ENCODE measurements at places on chromosomes 5 and 9.

DNA sequence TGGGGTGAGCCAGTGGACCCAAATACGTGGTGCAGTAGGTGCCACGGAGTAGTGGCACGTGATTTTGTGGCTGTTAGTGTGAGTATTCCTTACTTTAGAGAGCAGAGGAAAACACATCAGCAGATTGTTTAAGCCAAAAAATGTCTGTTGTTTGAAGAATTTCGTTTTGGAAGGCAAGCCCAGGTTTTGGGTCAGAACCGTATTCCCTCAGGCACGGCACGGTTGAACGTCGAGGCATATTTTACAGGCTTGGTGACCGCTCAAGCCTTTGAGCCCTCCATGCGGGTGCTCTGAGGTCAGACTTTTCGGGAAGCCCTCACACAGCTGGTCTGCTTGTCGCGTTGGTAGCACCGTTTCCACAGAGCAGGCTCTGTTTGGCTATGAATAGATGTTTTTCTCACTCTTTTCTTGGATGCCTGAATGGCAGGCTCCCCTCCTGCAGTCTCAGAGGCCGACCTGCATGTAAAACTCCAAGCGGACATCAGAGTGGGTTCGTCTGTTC lies 27.2 kb downstream of the NEK6 start:
- no peak for DNase-seq

- no peak for DNase-seq
These were observed 192.9 kb downstream of the RAB3C start for GRCh38 chr5:58775701-58776262.

DNA sequence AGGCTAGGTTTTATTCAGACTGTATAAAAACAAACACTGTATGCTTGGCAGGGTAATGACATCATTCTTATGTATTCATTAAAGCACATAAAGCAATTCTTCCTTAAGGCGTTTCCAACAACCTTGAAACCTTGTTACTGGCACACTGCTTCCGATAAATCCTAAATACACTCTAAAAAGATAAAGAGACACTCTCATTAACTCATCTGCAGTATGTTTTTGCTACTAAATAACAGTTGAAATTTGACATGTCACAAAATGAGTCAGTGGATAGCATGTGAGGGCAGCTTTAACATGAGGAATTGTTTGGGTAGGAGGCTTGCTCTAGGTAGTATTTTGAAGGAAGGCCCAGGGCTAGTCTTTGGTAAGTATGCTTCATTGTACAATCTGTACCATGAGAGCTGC lies 13.7 kb downstream of the YIPF5 start:
- no peak for DNase-seq

- no peak for DNase-seq
These were observed 814.2 kb upstream of the ZNF608 start for GRCh38 chr5:125560476-125561225.

GRCh38 chr9:86541014-86541570 lies 186.9 kb upstream of the TUT7 start:
- DNase-seq: no peak

- no peak for DNase-seq
These were observed 36.2 kb downstream of the SPOCK1 start for GRCh38 chr5:137462816-137463520.

GRCh38 chr5:146394486-146394885 lies 52.6 kb upstream of the TCERG1 start:
- no peak for DNase-seq

DNA sequence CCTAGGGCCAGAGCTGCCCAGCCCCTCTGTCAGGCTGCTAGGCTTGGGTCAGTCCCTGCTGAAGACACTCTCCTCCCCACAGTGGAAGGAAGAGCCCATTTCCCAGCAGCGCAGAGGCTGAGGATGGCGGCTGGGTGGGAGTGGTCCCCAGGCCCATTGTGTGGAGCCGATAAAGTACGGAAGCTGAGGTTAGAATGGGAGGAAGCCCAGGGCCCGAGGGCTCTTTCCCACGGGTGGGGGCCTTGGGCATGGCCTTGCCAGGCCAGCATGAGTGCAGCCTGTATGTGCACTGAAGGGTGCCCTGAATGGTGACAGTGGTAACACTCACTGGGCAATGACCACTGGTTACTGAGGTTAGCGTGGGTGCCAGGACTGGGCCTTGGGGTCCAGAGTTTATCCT lies 125.9 kb downstream of the RGS3 start:
- DNase-seq: no peak

DNA sequence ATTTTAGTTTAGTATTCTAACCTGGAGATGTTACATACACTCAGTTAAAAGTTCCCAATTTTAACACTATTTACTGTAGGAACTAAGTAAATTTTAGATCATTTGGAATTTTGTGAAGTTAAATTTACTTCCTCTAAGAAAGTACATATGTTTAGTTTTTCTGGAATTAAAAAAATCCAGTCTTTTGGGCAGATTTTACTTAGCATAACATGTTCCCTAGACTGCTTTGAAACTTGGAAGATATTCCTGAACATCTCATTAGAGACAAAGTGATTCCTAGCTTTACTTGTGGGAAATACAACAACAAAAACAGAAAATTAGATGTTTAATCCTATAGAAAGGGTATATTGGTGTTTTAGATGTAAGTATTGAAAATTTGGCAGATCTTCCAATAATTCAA lies 930.0 kb upstream of the PTPRD start:
- DNase-seq: no peak

- no peak for DNase-seq
These were observed 65.9 kb upstream of the EFNA5 start for GRCh38 chr5:107736638-107737037.

DNA sequence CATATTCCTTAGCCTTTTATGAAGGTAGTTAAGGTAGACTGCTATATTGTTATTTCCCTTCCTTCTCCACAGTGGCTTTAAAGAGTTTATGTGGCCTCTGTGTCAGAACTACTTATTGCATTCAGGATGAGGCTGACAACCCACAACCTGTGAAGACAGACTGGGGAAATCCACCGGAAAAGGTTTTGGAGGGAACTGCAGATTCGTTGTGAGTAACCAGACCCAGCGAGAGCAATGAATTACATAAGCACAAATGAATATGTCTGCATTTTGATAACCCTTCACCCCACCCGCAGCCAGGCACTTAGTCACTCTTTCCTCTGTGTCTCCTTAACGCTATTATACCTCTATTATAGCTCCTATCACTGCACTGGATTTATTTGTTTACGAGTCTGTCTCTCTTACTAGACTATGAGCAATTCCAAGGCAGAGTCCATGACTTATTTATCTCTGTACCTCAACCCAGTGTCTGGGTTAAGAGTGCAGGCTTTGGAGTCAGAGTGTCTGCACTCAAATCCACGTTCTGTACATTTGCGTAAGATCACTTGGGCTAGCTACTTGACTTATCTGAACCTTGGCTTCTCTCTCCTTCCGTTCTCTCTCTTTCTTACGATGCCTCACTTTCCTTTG lies 19.2 kb downstream of the KCTD16 start:
- peak; percentile 97 for DNase-seq

DNA sequence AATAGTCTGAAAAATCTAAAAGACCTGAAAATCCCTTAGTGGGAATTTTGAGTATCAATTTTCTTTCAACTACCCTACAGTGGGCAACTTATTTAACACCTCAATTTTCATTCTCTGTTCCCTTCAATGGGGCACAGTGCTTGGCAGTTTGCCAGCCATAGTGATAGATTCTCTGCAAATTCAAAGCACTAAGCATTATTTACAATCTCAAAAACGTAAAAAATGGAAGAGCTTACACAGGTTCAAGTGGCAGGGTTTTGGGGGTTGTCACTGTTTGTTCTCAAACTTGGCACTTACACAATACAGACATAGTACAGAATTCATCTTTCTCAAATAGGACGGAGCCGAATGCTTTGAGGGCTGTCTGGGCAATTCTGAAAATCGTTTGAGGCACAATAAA lies 515.0 kb downstream of the EFNA5 start:
- DNase-seq: no peak

- no peak for DNase-seq
These were observed at the start of gene OR2S2 for GRCh38 chr9:35958104-35958837. Gene OR2S2 (minus strand): TSS chr9:35958154. CDS start chr9:35958098, 56 bp downstream.

- no peak for DNase-seq
These were observed 117.8 kb downstream of the CCDC192 start for GRCh38 chr5:127820910-127821553.

DNA sequence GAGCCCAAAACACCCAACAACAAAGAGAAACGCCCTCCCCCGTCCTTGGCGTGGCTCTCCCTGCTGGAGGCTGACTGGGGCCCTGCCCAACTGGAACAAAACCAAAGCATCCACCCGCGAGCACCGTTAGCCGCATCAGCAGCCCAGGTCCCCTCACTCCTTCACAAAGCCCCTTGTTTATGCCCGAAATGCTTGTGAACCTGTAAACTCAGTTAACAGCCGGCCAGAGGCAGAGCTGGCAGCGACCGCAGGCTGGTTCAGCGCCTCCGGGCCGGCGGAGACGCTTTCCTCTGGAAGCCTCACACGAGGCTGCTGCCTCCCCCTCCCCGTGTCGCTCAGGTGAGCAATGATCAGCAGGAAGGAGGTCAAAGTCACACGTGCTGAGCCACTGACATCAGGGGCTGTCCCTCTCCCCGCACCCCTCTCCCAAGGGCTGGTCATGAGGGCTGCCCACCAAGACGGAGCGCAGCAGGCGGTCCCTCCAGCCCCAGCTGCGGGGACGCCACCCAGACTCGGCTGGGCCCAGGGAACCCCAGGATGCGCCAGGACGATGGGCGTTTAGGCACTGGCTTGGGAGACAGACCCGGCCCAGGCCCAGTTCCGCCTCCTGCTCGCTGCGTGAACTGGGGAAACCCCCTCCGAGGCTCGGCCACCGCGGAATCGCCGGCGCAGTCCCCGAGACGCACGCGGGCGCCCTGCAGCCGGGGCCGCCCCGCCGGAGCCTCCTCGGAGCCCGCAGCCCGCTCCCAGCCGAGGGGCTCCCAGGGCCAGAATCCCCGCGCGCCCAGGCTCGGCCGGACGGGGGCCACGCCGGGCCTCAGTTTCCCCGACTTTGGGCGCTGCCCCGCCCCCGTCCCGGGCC lies 563 bp downstream of the SNAPC4 start:
- DNase-seq: peak; percentile 18

DNA sequence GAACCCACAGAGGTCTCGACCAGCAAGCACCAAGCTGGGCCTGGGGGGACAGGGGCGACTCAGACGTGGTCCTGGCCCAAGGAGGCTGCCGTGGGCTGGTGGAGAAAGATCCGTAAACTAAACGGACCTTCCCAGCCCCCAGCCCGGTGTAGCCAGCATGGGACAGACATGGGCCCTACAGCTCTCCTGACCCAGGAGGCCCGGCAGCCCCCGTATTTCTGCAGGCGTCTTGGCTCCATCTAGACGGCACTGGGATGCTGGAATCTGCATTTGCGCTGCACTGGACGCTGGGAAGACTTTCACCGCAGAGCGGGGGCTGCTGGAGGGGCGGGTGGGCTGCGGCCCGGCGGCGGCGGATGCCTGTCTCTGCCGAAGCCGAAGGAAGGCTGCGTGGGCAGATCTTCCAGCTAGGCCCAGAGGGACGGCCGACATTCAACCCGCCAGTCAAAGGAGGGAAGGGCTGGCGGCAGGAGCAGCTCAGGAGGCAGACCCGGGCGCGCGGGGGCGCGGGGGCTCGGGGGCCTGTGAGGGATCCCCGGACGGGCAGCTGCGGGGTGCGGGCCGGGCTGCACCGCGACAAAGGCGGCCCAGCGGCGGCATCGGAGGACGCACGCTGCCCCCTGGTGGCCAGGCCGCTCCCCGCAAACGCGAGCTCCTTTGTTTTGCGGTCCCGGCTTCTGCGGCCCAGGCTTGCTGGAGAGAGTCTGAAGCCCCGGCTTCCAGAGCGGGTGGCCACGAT lies 266.2 kb downstream of the NSG2 start:
- DNase-seq: peak; percentile 65

DNA sequence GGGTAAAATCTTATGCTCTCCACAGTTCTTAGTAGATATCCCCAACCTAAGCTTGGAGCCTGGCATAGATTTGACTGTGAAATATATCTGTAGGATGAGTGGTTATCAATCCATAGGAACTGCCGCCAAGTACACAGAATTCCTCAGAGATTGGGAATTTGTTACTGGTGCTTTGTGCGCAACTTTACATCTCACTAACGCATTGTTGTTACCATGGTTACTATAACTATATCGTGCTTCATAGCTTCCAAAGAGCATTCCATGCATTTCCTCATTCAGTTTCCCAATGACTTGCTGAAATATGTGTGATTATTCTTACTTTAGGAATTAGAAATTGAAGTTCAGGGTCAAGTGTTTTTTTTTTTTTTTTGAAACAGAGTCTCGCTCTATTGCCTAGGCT lies 9.5 kb upstream of the GGTA1 start:
- DNase-seq: no peak

GRCh38 chr9:137311171-137311985 lies 9.3 kb upstream of the NRARP start:
- no peak for DNase-seq

- DNase-seq: no peak
These were observed 135.2 kb downstream of the COL23A1 start for GRCh38 chr5:178454821-178455479.

GRCh38 chr5:13708906-13709305 lies 235.6 kb downstream of the DNAH5 start:
- DNase-seq: no peak

DNA sequence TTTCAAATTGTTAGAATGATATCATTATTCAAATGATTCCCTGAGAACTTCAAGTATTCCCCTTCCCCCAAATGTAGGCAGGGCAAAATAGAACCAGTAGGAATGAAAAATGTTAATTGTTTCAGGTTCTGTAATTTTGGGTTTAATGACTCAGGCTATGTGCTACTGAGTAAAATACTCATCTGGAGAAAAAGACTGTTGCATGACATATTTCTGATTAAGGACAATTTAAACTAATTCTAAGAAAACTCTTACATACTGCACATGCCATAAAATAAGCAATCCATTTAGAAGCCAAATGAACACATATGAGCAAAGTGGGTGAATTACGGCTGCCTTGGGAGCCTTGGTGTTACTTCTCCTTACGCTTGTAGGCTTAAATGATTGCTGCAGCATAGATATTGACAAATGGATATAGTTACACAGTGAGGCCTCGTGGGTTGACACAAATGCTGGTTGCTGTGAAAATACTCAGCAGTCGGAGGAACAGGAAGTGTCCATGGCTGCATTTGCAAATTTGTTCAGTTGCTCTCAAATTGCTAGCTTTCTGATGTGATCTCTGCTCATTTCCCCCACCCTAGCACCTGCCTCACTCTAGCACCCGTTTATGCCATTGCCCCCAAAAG lies 174.9 kb upstream of the DMAC1 start:
- no peak for DNase-seq

DNA sequence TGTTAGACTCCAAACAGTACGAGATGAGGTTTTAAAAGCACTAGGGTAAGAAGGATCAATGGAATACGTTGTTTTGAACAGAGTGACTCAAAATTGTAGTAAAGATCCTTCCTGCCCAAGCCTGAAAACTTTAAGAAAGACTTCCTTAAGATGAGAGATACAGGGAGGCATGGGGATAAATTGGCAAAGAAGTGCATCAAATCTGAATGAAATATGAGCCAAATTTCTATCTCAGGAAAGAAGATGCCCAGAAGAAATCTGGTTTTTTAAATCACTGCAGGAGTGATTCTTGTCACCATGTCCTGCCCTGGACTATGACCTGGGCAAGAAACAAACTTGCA lies 14.9 kb downstream of the FCN2 start:
- DNase-seq: no peak

- no peak for DNase-seq
These were observed 12.2 kb upstream of the SLC38A9 start for GRCh38 chr5:55724281-55724680.
